Activated CD4-positive, alpha-beta memory T cell treated with anti-CD3 and anti-CD28 coated beads, Interleukin-2, amount 10 ng/mL, durations not matched to agents 7 days and 5 days (primary cell): ENCODE measurements at places on chromosomes 7 and 10. TPM values are rescaled to one million over a fixed set of nuclear protein-coding genes. Genes with fewer than 3 reads are reported as not detected.

- DNase-seq: no peak
These were observed 31.1 kb upstream of the USP6NL start for GRCh38 chr10:11642566-11642965.

GRCh38 chr10:77313066-77313750 is 324.4 kb downstream of the KCNMA1 start:
- no peak for DNase-seq

GRCh38 chr10:93542358-93542791 is 24.1 kb upstream of the FFAR4 start:
- no peak for DNase-seq

- DNase-seq: no peak
These were observed 219.7 kb downstream of the CSTF2T start for GRCh38 chr10:51479711-51480110.

- no peak for DNase-seq
These were observed 6.4 kb downstream of the CARD11 start for GRCh38 chr7:3037259-3037658.

GRCh38 chr7:150432915-150433892 is 17.2 kb upstream of the GIMAP8 start:
- DNase-seq: no peak

DNA sequence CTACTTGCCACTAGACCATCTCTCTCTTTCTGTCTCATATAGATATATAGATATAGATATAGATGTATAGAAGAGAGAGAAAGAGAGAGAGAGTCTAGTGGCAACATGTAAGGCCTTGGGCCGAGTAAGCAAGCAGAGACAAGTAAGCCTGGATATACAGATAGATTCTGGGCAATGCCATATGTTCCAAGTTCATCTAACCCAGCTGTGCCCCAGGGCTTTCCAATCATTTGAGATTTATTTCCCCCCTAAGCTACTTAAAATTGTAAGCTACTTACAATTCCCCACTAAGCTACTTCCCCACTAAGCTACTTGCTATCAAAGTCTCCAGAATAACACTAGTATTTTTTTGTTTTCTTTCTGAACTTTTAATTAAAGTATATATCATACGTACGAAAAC is 1094.1 kb downstream of the DNAJB9 start:
- DNase-seq: no peak

DNA sequence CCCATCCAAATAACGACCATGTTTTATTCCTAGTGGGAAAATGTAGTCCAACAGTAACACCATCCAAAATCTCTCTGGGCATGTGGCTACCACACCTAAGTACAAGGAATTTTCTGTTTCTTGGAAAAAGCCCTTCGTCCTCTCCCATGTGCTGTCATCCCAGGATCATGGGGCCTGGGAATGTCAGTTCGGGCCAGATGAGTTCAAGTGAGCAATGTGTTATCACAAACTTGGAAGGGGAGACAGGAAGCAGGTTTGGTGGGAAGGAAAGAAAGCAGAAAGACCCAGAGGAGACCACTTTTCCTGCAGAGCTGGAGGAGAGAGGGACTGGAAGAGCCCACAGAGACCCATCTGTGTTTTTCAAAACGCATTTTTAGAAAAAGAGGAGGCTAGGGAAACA is 110.8 kb downstream of the PLXNA4 start:
- DNase-seq: no peak

GRCh38 chr7:118057404-118057803 is 126.6 kb upstream of the LSM8 start:
- no peak for DNase-seq

DNA sequence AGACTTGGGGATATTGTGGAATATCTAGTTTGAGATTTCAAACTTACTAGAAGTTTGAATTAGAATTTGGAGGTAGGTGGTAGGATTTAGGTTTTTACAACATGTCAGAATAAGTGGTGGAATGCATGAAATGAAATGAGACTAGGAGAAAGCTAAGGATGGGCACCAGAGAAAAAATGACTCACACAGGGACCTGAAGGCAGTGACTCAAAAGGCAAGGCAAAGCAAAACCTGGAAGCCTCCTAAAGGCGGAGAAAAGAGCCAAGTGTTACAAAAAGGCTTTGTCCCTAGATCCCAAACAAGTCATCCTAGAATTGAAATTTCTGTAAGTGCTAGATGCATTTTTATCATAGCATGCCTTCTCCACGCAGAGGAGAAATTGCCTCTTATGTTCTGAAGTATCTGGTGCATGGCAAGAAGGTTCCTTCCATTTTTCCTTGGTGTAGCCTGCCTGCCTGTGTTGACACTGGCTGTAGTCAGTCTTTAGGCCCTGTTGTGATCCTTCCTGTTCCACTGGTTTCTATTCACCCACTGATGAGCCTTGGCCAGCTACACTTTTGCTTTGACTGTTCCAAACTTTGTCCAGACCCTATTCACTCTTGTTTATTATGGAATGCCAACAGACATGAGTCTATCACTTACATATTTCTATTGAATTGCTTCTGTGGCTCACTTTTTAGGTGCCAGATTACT is 109.3 kb downstream of the ETV1 start:
- DNase-seq: no peak

The PVRIG gene
- total RNA-seq: 70.5 TPM

The SHH gene
- not detected for total RNA-seq

The MYH16 gene
- not detected for total RNA-seq

The GSTO1 gene
- 139 TPM for total RNA-seq
